ENCODE measurements at places on chromosomes 3 and 15. TPM values are rescaled to one million over a fixed set of nuclear protein-coding genes. Genes with fewer than 3 reads are reported as not detected.

DNA sequence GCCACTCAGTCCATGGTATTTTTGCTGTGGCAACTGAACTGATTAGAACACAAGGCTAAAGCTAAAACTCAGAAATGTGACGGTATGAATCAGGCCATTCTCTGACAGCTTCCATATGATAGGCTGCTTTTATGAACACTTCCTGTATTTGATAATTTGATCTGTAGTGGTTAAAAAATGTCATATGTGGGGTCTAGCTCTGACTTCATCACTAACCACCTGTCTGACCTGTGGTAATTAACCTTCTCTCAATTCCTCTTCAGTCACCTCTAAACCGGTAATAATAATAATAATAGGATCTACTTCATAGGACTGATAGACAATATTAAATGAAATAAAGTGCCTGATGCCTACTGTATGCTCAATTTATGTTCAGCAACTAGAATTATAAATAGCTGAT, 223.2 kb downstream of the MBNL1 start:
- DNase-seq: no peak

DNA sequence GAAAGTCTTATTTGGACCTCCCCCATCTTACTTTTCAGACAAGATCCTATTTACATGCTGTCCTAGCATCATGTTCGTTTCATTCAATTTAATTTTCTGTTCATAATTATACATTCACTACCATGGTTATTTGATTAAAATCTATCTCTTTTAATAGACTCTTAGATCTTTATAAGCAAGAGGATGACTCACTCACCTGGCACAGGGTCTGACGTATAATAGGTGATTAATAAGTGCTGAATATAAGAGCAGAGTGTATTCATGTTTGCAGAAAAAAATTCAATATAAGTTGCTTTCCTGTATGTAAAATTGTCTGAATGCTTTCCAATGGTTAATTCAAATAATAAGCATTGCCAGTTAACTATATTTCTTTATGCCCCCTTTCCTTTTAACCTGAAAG, 165.5 kb upstream of the CBLB start:
- no peak for DNase-seq

The PLA2G4D gene
- total RNA-seq: not detected

DNA sequence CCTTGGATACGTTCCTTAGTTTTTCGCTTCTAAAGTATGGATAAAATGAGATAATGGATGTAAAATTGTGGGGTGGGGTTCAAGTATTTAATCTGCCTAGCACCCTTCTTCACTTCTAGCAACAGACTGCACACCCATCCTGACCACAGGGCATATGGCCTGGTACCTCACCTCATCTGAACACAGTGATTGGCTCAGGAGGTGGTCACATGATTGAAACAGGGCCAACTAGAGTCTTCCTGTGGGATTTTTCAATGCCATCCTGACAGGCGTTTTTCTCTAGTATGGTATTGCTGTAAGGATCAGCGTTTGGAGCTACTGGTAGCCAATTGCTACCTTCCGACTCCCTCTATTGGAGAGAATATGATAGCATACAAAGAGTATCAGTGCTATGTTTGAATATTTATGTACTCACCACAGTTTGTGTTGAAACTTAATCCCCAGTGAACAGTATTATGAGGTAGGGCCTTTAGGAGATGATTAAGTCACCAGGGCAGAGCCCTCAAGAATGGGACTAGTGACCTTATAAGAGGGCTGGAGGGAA, 172.2 kb downstream of the PPM1L start:
- no peak for DNase-seq

DNA sequence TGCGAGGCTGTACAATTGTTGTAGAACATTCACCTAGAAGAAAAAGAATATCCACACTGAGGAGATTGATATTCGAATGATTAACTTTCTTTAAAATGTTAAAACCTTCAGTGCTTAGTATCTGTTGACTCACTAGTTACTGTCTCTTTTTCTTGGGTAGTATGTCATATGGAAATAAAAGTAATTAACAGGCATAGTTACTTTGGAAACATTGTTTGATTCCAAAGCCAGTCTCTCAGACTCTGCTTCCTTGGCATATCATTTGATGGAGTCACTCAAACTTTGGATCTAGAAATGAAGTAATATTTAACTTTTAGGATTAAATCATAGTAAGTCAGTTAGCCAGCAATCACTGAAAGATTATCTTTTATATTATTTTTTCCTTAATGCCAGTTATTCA, 63.4 kb downstream of the MAP2K5 start:
- no peak for DNase-seq

The ITGB5 gene
- 61.3 TPM for total RNA-seq

The VPS13C gene
- total RNA-seq: 116 TPM

DNA sequence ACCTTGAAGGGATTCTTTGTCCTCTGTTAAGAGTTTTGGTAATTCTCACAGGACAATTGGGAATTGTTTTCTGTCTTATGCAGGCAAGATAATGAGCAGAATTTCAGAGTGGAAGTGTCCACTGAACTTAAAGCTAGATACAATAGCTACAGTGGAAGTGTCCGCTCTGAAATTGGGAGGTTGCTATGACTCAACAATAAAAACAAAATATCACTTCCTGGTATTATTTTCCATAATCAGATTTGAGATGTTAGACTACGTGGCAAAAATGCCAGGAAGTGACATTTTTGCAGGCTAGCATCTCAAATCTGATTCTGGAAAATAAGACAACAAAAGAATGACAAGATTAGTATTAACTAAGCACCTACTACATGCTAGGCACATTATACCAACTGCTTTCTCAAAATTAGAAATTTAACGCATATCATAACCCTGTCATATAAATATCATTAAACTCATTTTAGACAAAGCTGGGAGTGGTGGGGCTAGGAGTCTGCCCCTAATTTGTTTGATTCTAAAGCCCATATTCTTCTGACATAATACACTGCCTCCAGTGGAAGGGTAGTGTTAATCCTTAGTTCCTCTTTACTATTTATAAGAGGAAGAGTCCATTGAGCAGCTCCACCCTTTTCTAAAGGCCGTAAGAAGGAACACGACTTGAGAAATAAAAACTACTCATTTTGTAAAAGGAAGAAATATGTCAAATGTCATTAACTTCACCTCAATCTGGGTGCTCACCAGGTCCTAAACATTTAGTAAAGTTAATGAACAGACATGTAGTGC, 266.9 kb upstream of the STT3B start:
- DNase-seq: no peak

The LSAMP gene
- not detected for total RNA-seq

DNA sequence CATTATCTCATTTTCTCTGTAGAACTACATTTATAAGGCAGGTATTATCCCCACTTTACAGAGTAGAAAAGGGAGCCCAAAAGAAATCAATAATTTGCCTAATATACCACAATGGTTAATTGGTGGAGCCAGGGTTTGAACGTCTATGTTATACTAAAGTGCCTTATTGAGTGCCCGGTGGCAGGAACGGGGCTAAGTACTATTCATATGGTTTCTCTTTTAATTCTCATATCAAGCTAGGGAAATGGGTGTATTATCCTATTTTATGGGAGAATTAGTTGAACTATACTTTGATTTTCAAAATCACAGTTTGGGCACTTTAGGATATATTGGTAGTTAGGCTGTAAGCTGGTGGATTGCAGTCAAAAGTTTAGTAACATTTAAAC, 1.5 kb downstream of the CEP97 start:
- DNase-seq: no peak

The TP63 gene
- 0.45 TPM for total RNA-seq

- DNase-seq: no peak
These were observed 59.4 kb upstream of the TRIM71 start for GRCh38 chr3:32758375-32758753.

DNA sequence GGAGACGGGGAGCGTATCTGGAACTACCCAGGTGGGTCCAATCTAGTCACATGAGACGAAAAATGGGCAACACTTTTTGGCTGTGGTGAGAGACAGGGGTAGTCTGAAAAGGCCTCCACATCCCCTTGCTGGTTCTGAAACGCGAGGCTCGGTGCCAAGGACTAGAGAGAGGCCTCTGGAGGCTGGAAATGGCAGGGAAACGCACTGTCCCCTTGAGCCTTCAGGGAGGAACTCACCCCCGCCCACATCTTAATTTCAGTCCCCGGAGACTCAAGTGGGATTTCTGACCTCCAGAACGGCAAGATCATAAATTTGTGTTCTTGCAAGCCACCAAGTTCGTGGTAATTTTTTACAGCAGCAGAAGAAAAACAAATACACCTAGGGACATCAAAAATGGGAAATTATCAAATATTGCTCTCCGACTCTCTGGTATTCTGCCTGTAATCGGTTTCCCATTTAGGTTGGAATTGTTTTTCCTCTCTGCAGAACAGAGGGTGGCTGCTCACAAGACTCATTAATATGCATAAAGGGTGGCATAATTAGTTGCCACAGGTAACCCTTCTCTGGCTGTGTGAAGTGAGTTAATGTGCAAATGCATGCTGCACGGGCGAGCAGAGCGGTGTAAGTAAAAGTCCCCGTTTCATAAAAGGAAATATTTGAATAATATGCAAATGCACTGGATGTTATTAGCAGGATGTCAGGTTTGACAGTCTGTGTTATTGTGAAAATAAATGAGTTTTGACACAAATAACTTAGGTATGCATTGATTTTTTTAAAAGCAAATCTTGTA, 185.7 kb downstream of the ARRDC4 start:
- DNase-seq: no peak

DNA sequence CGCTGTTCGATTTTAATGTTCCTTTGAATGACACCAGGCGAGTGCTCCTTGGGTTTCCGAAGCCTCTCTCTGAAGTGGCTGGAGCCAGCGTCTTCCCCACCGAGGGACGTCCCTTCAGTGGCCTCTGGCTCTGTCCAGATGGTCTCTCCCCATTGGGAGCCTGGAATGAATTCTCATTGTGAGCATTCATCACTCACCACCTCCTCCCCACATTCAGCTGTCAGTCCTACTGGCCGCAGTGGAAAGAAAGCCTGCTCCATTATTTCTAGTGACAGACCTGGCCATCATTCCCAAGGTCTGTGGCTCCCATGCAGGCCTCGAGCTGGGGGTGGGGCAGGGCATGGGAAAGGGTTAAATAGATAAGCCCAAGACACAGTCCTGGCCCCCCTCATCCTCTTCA, 35.2 kb downstream of the ZNF710 start:
- DNase-seq: no peak

- no peak for DNase-seq
These were observed 36.5 kb upstream of the IGF1R start for GRCh38 chr15:98611808-98612207.

- no peak for DNase-seq
These were observed 22.2 kb upstream of the GOLIM4 start for GRCh38 chr3:168117853-168118313.
